Activated CD8-positive, alpha-beta memory T cell treated with anti-CD3 and anti-CD28 coated beads, Interleukin-2, amount 10 ng/mL, durations not matched to agents 7 days and 5 days (primary cell): ENCODE measurements at places on chromosomes 7 and 10. TPM values are rescaled to one million over a fixed set of nuclear protein-coding genes. Genes with fewer than 3 reads are reported as not detected.

DNA sequence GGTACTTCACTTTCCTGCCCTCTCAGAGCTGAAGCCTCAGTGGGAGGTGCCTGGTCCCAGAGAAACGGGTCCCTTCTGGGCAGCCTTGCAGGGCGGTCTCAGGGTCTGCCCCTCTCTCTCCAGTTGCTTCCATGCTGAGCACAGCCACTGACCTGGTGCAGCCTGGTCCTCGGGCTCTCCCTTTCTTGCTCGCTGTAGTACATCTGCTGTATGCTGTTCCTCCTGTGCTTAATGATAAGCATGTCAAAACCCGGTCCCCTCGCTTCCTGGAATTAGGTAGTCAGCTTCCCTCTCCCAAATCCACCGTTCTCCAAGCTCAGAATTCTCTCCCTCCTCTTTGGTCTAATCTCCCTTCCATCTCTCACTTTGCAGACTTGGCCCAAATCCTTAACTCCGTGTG lies 11.0 kb upstream of the HPS1 start:
- no peak for DNase-seq
- H3K4me3 ChIP-seq = no peak overlapping the region
- no peaks in the 10 kb centered on the region for H3K4me1 ChIP-seq
- H3K36me3 ChIP-seq = no peaks in the 10 kb centered on the region
- H3K27ac ChIP-seq = no peak overlapping the region
- peaks cover 3% of the 10 kb centered on the region for H3K27me3 ChIP-seq

DNA sequence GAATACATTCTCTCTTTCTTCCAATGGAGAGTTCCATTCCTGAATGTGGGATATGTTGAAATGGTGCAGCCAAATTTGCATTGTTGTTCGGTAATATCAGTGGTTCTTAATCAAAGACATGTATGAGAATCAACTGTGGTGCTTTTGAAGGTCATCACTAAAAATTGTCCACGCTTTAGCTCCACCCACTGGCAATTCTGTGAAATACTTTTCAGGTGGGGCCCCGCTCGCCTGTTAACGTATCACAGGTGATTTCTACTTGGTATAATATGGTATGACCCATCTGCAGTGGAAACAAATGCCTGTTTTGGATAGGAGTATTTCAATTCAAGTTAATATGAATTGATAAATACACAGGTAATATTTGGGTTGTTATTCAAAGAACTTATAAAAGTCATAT lies 178.4 kb downstream of the NSUN6 start:
- H3K27ac ChIP-seq = no peak overlapping the region
- DNase-seq = no peak
- H3K27me3 ChIP-seq = no peaks in the 10 kb centered on the region
- no peak overlapping the region for H3K4me3 ChIP-seq
- H3K4me1 ChIP-seq = peaks cover 7% of the 10 kb centered on the region

GRCh38 chr7:30285067-30285535 lies 704 bp downstream of the ZNRF2 start:
- peak overlapping the region; percentile 88 for H3K27ac ChIP-seq
- DNase-seq = peak; percentile 50
- H3K36me3 ChIP-seq = peaks cover 25% of the 10 kb centered on the region
- peaks cover 44% of the 10 kb centered on the region for H3K4me1 ChIP-seq
- H3K27me3 ChIP-seq = no peaks in the 10 kb centered on the region

- no peaks in the 10 kb centered on the region for H3K36me3 ChIP-seq
- H3K4me1 ChIP-seq = no peaks in the 10 kb centered on the region
- H3K27ac ChIP-seq = no peak overlapping the region
- no peak overlapping the region for H3K4me3 ChIP-seq
- H3K27me3 ChIP-seq = peaks cover 27% of the 10 kb centered on the region
- DNase-seq = no peak
Observed at GRCh38 chr7:93375603-93376002, 143.4 kb downstream of the VPS50 start.

DNA sequence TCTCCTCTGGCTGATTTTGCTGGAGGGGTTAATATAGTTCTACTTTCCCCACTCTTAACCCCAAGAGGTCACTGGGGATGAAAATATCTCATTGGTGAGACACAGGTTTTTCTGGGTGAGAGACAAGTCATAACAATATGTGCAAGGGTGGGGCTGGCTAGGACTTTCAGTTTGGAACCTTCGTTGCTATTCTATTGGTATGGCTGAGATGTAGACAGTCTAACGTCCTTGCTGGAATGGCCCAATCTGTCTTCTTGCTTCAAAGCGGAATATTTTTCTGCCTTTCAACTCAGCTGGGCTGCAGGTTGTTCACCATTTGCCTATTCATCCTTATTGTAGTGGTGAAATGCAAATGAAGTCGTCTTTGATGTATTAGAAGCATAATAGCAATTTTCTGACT lies 267.3 kb upstream of the MKI67 start:
- no peak overlapping the region for H3K27ac ChIP-seq
- DNase-seq = no peak
- no peaks in the 10 kb centered on the region for H3K27me3 ChIP-seq
- H3K36me3 ChIP-seq = no peaks in the 10 kb centered on the region
- H3K4me1 ChIP-seq = no peaks in the 10 kb centered on the region

GRCh38 chr7:25707768-25708620 lies 444.0 kb upstream of the NFE2L3 start:
- DNase-seq = no peak
- no peak overlapping the region for H3K27ac ChIP-seq
- no peak overlapping the region for H3K4me3 ChIP-seq
- H3K4me1 ChIP-seq = no peaks in the 10 kb centered on the region
- no peaks in the 10 kb centered on the region for H3K36me3 ChIP-seq

- peaks cover 29% of the 10 kb centered on the region for H3K36me3 ChIP-seq
- no peak overlapping the region for H3K4me3 ChIP-seq
- no peaks in the 10 kb centered on the region for H3K4me1 ChIP-seq
- H3K27me3 ChIP-seq = no peaks in the 10 kb centered on the region
Observed at GRCh38 chr7:157255201-157255606, 81.6 kb upstream of the DNAJB6 start.

GRCh38 chr10:68231106-68231816 lies 652 bp downstream of the ATOH7 start:
- DNase-seq = peak; percentile 48
- no peaks in the 10 kb centered on the region for H3K36me3 ChIP-seq
- no peak overlapping the region for H3K27ac ChIP-seq
- peaks cover 9% of the 10 kb centered on the region for H3K4me1 ChIP-seq
- H3K4me3 ChIP-seq = peak overlapping the region; percentile 68

GRCh38 chr10:61905837-61906561 lies 4.5 kb downstream of the ARID5B start:
- H3K36me3 ChIP-seq = peaks cover 32% of the 10 kb centered on the region
- no peak overlapping the region for H3K27ac ChIP-seq
- H3K27me3 ChIP-seq = no peaks in the 10 kb centered on the region
- peaks cover 36% of the 10 kb centered on the region for H3K4me1 ChIP-seq

- no peaks in the 10 kb centered on the region for H3K36me3 ChIP-seq
- H3K4me1 ChIP-seq = no peaks in the 10 kb centered on the region
- H3K27me3 ChIP-seq = no peaks in the 10 kb centered on the region
- no peak overlapping the region for H3K4me3 ChIP-seq
- no peak for DNase-seq
Observed at GRCh38 chr10:58778966-58779365, 266.3 kb downstream of the BICC1 start.

DNA sequence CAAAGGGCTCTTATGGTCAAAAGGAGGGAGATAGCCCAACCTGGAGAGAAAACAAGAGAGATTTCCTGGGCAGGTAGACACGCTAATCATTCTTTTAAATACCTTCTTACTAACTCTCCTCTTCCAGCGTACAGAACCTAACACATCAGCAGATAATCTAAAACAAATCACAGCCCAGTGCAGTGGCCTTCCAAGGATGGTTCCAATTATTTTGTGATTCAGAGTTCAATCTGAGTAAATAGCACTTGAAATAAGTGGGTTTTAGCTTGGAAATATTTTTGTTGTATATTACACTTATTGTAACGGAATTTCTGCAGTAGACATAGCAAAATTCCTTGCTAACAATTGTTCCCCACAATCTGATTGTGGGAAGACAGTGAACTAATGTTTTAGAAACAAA lies 7.3 kb upstream of the IMPDH1 start:
- H3K36me3 ChIP-seq = no peaks in the 10 kb centered on the region
- H3K4me1 ChIP-seq = peaks cover 5% of the 10 kb centered on the region
- no peak for DNase-seq
- no peak overlapping the region for H3K27ac ChIP-seq
- H3K4me3 ChIP-seq = no peak overlapping the region

DNA sequence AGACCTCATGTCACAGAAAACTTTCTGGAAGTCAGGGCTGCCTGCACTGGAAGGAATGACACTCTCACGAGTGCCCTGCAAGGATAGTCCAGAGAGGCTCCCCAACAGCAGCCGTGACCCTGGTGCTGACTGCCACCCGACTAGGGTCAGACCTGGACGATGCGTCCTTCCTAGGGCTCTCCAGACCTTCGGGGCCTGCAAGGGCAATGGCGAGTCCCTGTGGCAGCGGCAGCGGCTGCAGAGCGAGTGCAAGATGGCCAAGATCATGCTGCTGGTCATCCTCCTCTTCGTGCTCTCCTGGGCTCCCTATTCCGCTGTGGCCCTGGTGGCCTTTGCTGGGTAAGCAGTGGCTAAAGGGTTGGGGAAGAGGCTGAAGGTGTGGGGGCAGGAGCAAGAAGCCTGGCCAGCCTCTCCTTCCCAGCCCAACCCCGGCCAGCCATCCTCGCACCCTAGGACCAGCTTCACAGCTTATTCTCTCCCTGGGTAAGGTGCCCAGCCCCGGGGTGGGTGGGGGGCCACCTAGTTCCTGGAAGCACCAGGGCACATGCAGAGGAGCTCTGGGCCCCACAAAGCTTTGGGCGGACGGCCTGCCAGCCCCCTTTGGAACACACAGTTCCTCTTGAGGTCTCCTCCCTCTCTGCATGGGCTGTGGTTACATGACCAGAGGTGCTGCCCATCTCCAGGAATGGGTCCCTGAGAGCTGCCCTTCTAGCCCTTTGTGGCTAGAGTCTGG lies 5.5 kb downstream of the OPN4 start:
- no peak overlapping the region for H3K27ac ChIP-seq
- DNase-seq = no peak
- no peaks in the 10 kb centered on the region for H3K27me3 ChIP-seq
- no peaks in the 10 kb centered on the region for H3K36me3 ChIP-seq
- H3K4me1 ChIP-seq = no peaks in the 10 kb centered on the region

- no peaks in the 10 kb centered on the region for H3K36me3 ChIP-seq
- no peak overlapping the region for H3K27ac ChIP-seq
- H3K27me3 ChIP-seq = peaks cover 25% of the 10 kb centered on the region
- DNase-seq = no peak
- no peak overlapping the region for H3K4me3 ChIP-seq
Observed at GRCh38 chr10:24449321-24449740, 240.4 kb downstream of the KIAA1217 start.

DNA sequence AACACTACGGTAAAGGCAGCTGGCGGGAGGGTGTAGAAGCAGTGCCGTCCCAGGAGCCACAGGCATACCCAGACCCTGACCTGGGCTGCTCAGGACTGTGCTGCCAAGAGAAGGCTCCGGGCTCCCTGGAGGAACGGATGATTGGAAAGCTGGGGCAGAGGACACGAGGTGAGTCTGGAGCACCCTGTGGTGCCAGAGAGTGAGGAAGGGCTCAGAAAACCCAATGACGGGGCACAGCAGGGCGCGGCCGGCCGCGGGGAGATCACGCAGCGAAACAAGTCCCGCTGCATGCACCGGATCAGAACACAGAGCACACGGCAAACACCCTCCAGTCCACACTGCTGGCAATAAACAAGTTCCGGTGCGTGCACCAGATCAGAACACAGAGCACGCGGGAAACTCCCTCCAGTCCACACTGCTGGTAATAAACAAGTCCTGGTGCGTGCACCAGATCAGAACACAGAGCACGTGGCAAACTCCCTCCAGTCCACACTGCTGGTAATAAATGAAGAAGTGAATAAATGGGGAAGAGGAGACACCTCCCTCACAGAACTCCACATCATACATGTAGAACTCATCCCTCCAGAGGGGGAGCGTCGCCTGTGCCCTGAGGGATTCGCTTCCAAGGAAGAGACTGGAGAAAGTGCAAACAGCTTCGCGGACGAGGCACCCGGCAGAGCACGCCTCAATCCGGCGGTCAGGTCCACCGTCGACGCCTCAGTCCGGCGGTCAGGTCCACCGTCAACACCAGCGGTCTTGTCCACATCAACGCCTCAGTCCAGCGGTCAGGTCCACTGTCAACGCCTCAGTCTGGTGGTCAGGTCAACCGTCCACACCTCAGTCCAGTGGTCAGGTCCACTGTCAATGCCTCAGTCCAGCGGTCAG lies 265.0 kb downstream of the MAD1L1 start:
- H3K36me3 ChIP-seq = peaks cover 33% of the 10 kb centered on the region
- H3K4me1 ChIP-seq = peaks cover 4% of the 10 kb centered on the region
- no peak overlapping the region for H3K27ac ChIP-seq
- no peak overlapping the region for H3K4me3 ChIP-seq

DNA sequence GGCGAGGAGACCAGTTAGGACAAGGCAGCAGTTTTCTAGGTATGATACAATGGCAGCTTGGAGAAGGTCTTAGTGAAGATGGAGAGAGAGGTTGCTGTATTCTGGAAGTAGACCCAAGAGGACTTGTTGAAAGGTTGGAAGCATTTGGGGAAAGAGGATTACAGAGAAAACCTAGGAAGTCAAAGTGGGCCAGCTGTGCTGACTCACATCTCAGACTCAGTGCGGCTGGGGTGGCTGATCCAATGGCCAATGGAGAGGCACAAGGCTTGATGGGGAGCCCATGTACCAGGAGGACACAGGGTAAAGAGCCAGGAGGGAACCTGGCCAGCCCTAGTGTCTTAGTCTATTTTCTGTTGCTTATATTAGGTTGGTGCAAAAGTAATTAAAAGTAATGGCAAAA lies 194.5 kb upstream of the GALNT17 start:
- H3K27me3 ChIP-seq = no peaks in the 10 kb centered on the region
- H3K27ac ChIP-seq = no peak overlapping the region
- H3K4me1 ChIP-seq = no peaks in the 10 kb centered on the region

- DNase-seq = no peak
- H3K36me3 ChIP-seq = peaks cover 4% of the 10 kb centered on the region
- H3K27ac ChIP-seq = no peak overlapping the region
- H3K4me3 ChIP-seq = no peak overlapping the region
Observed at GRCh38 chr7:101232141-101232850, 5.3 kb downstream of the CLDN15 start.

DNA sequence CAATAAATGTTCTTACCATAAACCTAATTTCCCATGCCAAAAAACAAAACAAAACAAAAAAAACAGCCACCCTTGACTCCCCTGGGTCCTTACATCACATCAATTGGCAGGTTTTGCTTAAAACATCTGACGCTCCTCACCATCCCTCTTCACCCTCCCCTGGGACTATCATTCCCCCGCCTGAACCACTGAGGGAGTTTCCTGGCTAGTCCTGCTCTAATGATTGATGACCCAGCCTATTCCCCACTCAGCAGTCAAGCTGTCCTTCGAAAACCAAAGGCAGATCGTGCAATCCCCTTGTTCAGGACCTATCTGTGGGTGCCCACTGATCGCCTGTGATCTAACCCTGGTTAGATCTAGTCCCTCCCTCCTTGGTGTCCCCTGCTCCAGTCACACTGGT lies 11.2 kb upstream of the FRMPD2 start:
- no peak overlapping the region for H3K4me3 ChIP-seq
- peaks cover 23% of the 10 kb centered on the region for H3K27me3 ChIP-seq
- H3K36me3 ChIP-seq = peaks cover 6% of the 10 kb centered on the region
- H3K4me1 ChIP-seq = peaks cover 35% of the 10 kb centered on the region
- no peak overlapping the region for H3K27ac ChIP-seq

- DNase-seq = no peak
- no peak overlapping the region for H3K27ac ChIP-seq
- H3K36me3 ChIP-seq = no peaks in the 10 kb centered on the region
- no peak overlapping the region for H3K4me3 ChIP-seq
Observed at GRCh38 chr7:903921-904755, 27.8 kb downstream of the GET4 start.

The LEP gene
- total RNA-seq = not detected

The OPN4 gene
- total RNA-seq = not detected

The LRRC18 gene
- total RNA-seq = not detected

The HOXA9 gene
- not detected for total RNA-seq

The DNAJC2 gene
- 29.8 TPM for total RNA-seq

The HMX3 gene
- not detected for total RNA-seq

The MEOX2 gene
- total RNA-seq = not detected

The OPN1SW gene
- total RNA-seq = not detected
